HTR-8/SVneo (cell line): ENCODE measurements at places on chromosomes 2 and 18.

DNA sequence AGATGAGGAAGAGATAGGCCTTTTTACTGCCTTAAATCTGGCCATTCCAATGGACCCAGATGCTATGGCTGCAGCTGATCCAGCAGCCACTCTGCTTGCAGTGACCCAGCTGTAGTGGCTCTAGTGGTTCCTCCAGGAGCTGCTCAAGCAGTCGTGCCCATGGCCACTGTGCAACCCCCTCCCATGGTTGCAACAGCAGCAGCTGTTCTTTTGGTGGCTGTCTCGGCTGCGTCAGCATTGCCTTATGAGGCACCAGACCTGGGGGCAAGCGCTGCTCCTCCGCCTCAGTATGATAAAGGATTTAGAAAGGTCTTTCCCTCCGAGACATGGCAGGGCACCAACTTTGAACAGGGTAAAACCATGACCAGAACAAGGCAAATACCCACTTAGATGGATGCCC, 384.9 kb upstream of the DCC start:
- no peak for DNase-seq

DNA sequence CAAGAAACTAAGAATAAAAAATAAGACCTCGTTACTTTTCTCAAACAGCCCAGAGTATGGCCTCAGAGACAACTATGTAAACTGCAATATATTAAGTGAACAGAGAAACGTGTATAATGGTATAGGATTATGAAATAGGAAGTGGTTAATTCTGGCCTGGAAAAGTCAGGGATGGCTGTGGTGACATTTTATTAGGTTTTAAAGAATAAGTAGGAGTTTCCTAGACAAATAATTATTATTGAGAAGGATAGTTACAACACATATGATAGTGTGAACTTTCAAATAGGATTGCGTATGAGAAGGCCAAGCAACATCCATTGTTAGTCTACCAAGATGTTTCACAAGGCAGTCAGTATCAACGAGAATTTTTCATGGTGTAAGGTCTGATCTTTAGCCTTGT, 244.1 kb downstream of the LPIN1 start:
- DNase-seq = no peak

- peak; percentile 95 for DNase-seq
These were observed at the start of the genes NIF3L1 and PPIL3 for GRCh38 chr2:200888704-200889625. TSS of gene NIF3L1 (plus strand) at chr2:200889371. CDS start at chr2:200891944, 2,573 bp downstream. TSS of gene PPIL3 (minus strand) at chr2:200889077. CDS start at chr2:200887615, 1,462 bp downstream.

DNA sequence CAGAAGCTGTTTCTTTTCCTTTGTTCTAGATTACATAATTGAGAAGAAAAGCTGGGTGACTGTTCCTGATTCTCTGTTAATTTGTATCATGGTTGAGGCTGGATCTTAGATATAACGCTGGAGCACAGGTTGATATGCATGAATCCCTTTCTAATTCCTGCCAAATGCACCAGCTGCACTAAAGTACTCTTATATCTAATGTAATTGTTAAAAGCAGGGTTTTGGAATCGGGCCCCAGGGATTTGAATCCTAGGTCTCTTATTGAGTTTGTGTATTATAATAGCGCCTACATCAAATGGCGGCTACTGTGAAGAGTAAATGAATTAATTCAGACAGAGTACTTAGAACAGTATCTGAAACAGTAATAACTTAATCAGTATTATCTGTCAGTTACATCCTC, 80.4 kb downstream of the MC4R start:
- DNase-seq = no peak

- no peak for DNase-seq
These were observed 140.8 kb downstream of the FAM210A start for GRCh38 chr18:13585379-13586153.

- no peak for DNase-seq
These were observed 64.4 kb downstream of the ACOXL start for GRCh38 chr2:110796716-110797301.

GRCh38 chr18:49123431-49123830, 172.7 kb upstream of the SMAD7 start:
- no peak for DNase-seq

DNA sequence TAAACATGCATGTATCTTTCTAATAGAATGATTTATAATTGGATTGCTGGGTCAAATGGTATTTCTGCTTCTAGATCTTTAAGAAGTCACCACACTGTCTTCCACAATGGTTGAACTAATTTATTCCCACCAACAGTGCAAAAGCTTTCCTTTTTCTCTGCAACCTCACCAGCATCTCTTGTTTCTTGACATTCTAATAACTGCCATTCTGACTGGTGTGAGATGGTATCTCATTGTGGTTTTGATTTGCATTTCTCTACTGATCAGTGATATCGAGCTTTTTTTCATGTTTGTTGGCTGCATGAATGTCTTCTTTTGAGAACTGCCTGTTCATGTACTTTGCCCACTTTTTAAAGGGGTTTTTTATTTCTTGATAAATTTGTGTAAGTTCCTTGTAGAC, 182.5 kb downstream of the ANKRD44 start:
- DNase-seq = no peak

- peak; percentile 70 for DNase-seq
These were observed 21.7 kb downstream of the LBH start for GRCh38 chr2:30252723-30253701.

DNA sequence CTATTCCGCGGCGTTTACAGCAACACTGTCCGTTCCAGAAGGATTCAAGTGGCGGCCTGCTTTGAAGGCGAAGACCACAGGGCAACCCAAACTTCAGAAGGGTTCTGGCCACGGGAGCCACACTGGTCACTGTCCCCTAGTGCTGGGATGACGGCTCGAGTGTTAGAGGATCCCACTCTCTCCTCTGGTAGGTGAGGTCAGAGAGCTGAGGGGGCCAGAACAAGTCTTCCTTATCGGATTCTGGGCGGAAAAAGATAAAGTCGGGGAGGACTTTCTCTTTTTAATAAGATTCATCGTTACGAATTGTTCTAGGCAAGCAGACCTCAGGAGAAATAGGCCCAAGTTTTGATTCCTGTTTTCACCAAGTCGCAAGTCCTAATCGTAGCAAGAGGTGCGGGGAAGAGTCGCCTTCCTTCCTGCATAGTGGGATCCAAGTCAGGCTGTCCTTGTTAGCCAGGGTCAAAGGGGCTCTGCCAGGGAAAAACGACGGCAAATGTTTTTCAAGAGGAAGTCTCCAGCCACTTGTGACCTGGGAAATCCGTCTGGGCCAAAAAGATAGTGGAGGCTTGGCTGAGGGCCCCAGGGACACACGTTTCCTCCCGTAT, 864 bp upstream of the MYL12A start:
- DNase-seq = no peak

GRCh38 chr18:48080546-48080945, 150.1 kb upstream of the SMAD2 start:
- no peak for DNase-seq

GRCh38 chr2:216536734-216537210, 38.1 kb downstream of the RPL37A start:
- DNase-seq = no peak

DNA sequence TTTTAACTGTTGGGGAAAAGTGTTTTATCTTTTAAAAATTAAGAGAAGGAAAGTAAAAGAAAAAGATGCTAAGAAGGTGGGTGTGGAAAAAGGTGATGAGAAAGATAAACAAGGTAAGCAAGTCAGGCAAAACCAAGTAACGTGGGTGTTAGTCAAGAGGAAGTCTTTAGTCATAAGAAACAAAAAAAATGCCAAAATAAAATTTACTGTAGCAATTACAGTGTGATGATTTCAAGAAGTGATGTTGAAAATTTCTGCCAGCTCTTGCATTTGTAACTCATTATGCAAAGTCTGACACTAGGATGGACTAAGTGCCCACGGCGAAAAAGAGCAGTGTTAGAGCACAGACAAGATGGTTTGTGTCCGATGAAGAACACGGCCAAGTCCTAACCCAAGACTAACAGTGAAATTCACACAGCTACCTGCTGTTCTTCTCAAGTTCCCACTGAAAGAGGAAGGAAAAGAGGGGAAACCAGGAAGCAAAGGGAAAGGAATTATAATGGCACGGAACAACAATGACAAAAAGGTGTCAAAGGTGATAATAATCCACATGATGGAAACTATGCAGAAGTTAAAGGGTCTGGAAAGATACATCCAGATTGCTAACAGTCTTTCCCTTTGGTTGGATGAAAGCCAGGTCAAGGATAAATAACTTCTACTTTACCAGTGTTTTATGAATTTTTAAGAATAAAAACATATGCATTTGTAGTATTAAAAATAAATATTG, 34.1 kb downstream of the NOL10 start:
- no peak for DNase-seq

DNA sequence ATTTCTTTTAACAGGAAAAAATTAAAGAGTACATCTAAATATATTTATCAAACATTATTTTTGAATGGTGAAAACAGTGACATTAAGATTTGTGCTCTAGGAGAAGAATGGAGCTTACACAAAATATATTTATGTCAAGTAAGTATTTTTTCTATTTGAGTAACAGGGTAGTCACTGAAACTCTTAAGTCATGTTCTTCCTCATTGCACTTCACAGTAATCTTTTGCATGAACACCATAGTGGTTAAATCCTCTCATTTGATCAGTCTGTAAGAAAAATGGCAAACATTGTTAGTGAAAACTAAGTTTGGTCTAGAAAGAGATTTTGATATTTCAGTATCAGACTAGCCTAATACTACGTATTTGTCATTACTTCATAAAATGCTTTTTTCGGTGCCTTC, 8.1 kb downstream of the GMCL1 start:
- no peak for DNase-seq

- no peak for DNase-seq
These were observed 26.9 kb upstream of the GPR75 start for GRCh38 chr2:53886406-53887280.

DNA sequence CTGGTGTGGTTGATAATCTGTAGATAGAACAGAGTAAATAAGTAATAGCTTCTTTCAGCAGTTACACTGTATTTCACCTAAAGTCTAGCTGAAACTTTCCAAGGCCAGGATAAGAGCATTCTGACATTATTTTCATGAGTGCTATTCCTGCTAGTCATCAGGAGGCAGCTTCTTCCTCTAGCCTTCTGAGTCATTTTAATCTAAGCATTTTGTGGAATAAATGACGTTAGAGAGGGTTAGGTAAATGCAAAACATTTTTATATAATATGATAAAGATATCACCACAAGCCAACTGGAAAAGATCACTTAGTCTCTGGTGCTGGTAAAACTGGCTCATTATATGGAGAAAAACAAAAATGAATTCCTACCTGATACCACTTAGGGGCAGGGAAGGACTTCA, 138.5 kb downstream of the MEP1B start:
- no peak for DNase-seq

DNA sequence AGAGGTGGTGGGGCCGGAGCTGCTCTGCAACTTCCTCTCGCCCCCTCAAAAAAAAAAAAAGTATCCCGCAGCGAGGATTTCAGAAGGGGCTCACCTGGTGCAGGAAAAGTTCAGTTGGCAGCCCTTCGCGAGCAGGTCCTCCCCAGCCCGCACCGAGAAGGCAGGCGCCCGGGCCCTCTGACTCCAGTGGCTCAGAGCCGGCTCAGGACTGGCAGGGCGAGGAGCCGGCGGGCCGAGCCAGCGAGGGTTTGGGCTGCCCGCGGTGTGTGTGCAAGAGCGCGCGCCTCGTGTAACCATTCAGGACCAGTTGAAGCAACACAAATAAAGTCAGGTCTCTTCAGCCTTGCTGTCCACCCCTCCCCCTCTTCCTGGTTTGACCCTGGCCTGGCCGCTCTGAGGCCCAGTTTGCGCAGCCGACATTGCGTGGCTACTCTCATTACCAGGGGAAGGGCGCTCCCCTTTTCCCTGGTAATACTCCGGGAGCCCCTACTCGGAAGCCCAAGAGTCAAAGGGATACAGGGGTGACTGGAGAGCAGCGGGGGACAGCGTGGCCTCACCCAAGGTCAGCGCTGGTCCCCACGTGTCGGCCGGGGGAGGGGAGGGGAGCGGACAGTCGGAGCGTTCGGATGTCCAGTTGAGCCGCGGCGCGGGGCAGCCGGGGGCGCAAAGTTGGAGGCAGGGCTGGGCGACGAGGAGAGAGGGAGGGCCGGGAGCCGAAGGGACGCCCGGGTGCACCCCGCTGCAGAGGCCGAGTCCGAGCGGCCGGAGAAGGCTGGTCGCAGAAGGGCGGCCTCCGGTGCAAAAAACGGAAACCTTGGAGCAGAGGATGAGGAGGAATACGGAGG, 12.3 kb downstream of the EN1 start:
- DNase-seq = no peak

DNA sequence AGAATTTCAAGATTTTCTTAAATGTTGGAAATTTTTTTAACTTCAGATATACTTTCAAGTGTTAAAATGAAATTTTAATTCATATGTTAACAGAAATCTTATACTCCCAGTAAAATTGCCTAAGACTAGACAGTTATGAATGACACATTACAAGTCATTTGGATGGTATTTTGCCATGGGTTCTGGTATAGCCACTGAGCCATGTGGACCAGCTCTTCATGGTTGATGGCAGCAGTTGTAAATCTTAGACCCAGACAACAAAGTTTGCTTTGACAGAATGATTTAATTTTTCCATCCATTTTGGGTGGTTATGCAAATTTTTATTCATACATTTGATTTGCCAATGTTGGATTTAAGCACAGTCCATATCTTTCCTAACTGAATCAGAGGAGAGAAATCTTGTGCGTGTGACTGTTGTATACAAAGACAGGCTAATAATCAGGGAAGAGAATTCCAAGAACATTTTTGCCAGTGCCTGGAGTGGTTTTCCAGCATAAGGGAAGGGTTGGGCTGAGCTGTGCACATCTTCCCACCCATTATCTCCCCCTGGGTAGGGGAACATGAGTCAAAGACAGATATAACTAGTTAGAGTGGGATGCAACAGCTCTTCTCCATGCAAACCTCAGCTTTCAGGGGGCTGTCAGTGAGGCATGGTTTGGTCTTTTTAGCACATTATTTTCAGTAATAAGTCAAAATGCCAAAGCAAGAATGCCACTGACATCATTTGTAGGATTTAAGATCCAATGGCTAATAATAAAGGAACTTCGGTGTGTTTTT, 28.1 kb upstream of the INPP4A start:
- no peak for DNase-seq

GRCh38 chr2:156890529-156891148, 366.9 kb upstream of the GALNT5 start:
- no peak for DNase-seq

GRCh38 chr18:22456547-22456946, 38.8 kb upstream of the CTAGE1 start:
- DNase-seq = no peak

DNA sequence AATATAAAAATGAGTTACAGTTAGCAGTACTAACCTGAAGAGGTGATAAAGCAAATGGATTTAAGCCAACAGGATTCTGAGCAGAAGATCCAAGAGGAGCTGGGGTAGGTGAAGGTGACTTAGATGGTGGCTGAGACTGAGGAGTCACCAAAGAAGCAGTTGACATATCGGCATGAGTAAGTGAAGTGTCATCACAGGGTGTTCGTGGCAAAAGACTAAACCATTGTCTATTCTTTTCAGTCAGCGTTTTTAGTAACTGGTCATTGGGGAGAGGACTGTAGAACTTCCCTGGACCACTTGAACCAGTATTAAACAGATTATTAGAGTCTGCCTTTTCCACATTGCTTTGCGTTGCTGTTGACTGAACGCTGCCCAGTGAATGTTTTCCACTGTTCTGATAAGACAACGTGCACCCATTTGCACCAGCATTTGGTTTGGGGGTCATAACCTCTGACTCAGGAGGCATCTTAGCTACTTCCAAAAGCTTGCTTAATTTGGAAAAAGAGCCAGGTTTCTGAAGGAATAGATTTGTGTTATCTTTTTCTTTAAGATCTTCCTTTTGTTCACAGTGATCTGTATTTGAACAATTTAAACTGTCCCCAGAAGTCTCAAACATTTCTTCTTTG, 63.3 kb upstream of the WDSUB1 start:
- DNase-seq = no peak
